ENCODE measurements at places on chromosomes 16 and 17.
A peak's percentile ranks its signal among the peaks of the same experiment; 100 is the strongest.

- no peak for DNase-seq
Observed at GRCh38 chr16:90020838-90021382, 1.7 kb upstream of the DBNDD1 start.

GRCh38 chr17:76929148-76929547 lies 60.9 kb downstream of the MGAT5B start:
- DNase-seq, result no peak

DNA sequence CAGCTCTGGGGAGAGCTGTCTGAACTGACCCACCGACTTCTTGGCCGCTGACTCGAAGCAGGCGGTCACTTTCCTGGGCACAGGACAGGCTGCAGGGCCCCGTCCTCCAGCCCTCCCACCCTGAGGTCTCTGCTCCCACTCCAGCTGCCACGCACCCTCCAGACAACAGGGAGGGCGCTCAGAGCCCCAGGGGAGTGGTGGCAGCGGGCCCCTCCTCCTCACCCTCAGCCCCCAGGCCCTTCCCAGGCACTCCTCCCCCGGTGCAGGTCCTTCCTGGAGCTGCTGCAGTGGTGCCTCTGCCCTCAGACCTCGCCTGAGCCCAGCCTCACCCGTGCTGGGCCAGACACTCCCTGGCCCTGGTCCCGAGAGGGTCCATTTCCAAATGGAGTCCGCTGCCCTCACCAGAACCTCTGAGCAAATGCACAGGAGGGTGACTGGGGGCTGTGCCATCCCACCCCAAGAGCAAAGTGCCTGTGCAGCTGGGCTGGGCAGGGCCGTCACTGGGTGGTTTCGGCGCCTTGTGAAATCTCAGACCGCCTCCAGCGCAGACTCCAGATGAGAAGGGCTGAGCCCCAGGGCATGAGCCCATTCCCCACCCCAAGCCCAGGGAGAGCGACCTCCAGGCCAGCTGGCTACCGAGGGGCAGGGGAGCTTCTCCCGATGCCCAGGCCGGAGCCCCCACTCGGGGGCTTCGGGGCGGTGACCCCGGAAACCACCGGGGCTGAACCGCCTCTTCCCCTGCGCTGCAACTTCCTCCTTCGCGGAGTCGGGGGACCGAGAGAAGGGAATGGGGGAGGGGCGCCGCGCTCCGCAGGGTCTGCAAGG lies 717 bp downstream of the CYBA start:
- no peak for DNase-seq

DNA sequence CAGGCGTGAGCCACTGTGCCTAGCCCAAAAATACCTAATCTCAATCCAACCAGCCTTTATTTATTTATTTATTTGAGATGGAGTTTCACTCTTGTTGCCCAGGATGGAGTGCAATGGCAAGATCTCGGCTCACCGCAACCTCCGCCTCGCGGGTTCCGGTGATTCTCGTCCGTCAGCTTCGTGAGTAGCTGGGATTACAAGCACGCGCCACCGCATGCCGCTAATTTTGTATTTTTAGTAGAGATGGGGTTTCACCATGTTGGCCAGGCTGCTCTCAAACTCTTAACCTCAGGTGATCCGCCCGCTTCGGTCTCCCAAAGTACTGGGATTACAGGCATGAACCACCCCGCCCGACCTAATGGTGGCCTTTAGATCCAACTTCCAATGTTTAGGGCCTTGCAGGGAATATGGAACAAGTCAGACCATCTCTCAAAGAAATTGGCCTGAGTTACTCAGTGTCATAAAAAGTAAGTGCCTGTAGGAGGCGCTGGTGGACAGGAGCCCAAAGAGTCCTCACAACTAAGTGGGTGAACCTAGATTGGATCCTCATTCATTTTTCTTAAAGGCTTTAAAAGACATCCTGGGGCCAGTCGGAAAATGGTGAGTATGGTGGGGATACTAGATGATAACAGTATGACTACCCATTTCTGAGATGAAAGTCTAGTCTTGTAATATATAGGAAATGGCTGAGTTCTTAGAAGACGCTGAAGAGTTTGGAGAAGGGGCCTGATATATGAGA lies 4.6 kb downstream of the ZSCAN10 start:
- DNase-seq, result peak; percentile 24

- DNase-seq, result peak; percentile 68
Observed at GRCh38 chr17:200586-200985, 19.1 kb upstream of the DOC2B start.

DNA sequence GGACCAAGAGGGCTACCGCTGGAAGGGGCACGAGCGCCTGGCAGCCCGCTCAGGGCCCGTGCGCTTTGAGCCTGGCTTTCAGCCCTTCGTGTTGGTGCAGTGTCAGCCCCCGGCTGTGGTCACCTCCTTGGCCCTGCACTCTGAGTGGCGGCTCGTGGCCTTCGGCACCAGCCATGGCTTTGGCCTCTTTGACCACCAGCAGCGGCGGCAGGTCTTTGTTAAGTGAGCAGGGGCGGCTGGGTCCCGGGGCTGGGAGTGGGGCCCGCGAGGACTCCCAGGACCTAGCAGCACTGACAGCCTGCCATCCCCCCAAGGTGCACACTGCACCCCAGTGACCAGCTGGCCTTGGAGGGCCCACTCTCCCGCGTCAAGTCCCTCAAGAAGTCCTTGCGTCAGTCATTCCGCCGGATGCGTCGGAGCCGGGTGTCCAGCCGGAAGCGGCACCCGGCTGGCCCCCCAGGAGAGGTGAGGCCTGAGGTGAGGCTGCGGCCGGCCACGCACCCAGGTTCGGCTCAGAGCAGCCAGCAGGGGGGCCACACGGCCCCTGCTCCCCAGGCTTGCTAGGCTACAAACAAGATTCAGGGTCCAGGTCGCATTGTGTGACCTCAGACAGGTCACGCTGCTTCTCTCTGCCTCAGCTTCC lies 17.4 kb upstream of the MYO15B start:
- no peak for DNase-seq

DNA sequence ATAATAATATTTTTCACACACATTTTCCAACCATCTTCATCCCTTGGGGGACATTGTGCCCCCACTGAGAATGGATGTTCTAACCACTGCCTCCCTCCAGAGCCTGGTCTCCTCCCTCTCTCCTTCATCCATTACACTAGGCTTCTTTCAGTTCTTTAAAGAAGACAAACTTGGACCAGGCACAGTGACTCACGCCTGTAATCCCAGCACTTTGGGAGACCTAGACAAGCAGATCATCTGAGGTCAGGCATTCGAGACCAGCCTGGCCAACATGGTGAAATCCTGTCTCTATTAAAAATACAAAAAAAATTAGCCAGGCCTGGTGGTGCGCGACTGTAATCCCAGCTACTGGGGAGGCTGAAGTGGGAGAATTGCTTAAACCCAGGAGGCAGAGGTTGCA lies 6.5 kb downstream of the ALOX15 start:
- DNase-seq, result no peak

DNA sequence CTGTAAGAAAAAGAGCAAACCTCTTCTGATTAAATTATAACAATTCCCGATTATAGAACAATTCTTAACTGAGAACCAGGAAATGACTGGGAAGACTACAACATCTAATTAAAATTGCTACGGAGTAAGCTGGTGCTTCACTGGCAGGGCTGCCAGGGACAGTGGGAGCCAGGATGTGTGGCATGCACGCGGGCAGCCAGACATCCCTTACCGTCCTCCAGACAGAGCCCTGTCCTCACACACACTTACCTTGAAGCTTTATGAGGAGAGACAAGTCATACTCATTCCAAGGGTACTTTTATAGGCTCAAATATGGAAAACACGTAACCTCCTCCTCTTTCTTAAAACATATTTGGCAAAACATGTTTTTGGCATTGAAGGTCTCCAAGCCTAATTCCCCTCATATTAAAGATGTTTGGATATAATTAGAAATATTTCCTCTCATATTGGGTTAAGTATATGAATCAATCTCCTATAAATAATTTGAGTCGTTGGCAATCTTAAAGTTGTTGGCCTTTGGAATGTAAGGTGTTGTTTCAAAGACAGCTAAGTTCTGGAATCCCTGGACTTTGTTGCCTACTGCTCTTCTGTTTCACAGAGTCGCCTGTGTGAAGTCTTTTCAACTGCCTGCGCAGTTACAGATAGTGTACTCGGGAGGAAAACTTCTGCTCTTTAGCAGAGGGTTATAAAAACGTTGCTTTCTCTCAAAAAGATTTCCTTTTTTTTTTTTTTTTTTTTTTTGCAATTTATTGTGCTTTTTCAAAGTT lies at the start of gene MYH1:
MYH1 (minus strand) TSS at position 272 of the 767 bp plus-strand sequence. CDS start 1,900 bp downstream, outside the sequence.
- DNase-seq, result no peak

DNA sequence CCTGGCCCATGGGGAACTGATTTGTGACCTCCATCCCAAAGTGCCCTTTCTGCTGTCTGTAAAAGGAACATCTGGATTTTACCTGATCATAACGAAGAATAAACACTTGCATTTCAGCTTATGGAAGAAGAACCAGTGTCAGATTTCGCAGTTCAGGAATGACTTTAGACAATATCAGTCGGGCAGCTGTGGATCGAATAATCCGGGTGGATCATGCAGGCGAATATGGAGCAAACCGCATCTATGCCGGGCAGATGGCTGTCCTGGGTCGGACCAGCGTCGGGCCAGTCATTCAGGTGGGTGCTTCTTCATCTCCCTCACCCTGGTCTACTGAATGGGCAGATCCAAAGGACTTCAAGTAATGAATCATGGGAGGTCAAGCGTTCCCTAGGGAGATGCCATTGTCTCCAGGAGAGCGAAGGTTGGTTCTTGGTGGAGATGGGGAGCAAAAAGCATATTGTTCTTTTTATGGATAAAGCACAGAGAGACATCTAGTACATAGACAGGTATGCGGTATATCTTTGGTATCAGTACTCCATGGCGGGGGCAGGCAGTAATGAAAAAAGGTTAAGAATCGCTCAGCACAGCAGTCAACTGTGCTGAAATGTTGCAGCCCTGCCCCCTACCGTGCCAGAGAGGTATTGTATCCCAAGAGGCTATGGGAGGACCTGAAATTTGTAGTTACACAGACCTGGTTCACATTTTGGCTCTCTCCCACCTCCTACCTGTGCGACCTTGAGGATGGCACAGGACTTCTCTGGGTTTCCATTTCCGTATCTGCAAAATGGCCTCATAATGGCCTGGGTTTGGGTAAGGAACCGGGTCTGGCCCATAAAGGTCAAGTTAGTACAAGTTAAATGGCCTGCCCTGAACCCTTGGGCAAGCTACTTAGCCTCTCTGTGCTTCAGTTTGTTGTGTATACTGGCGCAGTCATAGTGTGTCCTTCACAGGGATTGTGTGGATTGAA lies 4.7 kb downstream of the COQ7 start:
- DNase-seq, result peak; percentile 52

GRCh38 chr17:77286641-77287431 lies 146.1 kb downstream of the SEC14L1 start:
- DNase-seq, result no peak

DNA sequence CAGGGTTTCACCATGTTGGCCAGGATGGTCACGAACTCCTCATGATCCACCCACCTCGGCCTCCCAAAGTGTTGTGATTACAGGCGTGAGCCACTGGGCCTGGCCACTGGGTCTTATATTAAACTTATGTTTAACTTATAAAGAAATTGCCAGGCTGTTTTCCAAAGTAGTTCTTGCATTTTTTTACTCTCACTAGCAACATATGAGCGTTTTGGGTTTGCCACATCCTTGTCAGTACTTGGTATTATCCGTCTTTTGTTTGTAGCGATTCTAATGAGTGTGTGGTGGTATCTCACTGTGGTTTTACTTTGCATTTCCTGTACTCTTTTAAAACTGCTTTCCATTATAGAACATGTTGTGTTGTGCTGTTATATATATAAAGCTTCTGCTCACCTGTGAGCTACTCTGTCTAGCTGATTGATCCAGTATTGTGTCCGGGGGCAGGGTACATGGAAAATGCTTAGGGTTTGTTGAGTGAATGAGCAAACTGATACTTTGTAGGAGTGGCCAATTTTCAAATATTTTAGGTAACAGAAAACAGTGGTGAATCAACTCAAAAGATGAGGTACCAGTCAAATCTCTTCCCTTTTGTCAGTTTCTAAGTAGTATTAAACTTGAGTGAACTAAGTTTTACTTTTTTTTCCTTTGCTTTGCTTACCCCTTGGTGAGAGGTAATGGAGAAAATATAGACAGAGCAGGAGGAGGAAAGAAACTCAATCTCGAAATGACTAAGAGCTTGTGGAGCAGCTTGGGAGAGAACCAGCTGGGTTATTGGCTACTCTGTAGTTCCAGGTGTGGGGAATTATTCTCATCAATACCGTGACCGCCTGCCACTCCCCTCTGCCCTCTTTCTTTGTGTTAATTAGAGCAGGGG lies 75.8 kb downstream of the PITPNC1 start:
- DNase-seq, result no peak

GRCh38 chr17:9647014-9647413 lies 1.7 kb downstream of the USP43 start:
- peak; percentile 31 for DNase-seq

DNA sequence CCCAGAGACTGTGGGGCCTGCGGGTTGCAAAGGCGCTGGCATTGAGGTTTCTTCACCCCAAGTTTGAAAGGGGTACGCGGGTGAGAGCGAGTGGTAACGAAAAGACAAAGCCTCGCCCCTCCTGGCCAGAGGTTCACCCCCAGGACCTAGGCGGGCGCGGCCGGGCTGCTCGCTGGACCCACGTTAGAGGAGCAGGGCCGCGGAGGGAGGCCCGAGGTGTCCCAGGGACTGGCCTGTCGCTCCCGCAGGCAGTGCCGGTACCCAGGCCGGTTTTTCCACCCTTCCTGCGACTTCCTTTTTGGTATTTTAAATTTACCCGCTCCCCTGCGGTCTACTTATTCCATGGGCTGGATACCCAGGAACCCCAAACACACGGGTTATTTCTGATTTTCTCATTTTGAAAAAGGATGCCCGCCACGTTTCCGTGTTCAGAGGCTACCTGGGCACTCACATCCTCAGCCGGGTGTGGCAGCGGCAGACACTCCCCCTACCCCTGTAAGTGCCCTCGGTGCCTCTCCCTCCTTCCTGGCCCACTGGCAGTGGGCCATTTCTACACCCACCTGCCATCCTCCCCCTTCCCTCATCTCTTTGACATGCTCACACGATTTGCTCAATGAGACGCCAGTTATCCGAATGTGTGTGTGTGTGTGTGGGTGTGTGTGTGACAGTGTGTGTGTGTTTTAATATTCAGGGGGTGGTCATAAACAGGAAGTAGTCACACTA lies 1.6 kb upstream of the FOXL1 start:
- no peak for DNase-seq

DNA sequence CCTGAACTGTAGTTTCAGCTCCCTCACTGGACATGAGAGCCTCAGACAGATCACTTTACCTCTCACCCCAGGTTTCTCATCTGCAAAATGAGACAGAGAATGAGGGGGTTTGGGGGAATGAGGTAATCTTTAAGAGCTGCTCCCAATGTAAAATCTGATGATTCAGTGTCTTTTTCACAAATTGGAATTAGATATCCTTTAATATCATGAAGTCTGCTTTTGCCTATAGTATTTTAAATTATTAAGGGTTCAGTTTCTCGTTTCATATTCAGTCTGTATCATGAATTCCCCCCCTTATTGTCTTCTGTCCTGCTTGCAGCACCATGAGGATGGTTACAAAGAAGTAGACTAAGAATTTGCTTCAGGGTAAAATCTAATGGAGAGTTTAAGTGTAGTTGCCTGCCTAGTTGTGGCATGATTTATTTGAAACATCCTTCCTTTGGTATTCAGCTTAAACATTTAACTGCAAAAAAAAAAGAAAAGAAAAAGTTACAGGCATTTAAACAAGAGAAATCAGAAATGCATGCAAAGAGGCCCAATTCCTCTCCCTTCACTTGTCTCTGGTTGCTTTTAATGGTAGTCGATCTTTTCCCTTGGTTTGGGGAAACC lies 77.3 kb downstream of the WNT3 start:
- no peak for DNase-seq

All from posterior cingulate gyrus (tissue), 11 donors.